ENCODE measurements at places on chromosomes 5 and 9.

- no peak for DNase-seq
Measured at GRCh38 chr5:139064613-139065012, 133.6 kb downstream of the SIL1 start.

- DNase-seq: no peak
Measured at GRCh38 chr5:69468631-69469030, 24.0 kb upstream of the OCLN start.

GRCh38 chr5:31343946-31344345, 150.5 kb downstream of the CDH6 start:
- no peak for DNase-seq

DNA sequence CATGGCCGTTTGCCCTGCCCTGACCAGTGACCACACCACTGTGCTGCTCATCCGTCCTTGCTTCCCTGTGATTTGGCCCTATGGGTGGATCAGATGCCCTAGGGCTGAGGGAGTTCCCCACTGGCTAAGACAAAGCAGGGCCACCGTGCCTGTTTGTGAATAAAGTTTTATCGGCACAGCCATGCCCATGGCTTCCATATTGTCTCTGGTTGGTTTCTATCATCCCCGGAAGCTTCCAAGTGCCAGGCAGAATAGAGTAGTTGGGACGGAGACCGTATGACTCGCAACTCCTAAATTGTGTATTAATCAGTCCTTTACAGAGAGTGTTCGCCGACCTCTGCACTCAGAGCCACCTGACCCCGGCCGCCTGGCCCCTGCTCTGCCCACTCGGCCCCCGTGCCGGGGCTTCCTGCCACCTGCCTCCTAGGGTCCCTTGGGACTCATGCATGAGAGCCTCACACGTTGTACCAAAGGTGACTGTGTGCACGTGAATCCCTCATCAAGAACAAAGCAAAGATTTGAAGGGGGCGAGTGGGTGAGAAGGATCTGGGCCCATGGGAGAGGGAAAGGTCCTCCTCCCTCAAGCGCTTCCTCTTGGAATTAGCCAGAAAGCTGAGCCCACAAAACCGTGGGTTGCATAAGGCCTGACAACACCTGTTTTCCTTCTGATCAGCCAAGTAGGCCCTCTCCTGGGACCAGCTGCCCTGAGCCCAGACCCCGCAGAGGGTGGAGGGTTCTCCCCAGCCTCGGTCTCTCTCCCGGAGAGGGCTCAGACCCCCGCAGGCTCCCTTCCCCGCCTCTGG, 11.7 kb upstream of the FCN2 start:
- DNase-seq: no peak

DNA sequence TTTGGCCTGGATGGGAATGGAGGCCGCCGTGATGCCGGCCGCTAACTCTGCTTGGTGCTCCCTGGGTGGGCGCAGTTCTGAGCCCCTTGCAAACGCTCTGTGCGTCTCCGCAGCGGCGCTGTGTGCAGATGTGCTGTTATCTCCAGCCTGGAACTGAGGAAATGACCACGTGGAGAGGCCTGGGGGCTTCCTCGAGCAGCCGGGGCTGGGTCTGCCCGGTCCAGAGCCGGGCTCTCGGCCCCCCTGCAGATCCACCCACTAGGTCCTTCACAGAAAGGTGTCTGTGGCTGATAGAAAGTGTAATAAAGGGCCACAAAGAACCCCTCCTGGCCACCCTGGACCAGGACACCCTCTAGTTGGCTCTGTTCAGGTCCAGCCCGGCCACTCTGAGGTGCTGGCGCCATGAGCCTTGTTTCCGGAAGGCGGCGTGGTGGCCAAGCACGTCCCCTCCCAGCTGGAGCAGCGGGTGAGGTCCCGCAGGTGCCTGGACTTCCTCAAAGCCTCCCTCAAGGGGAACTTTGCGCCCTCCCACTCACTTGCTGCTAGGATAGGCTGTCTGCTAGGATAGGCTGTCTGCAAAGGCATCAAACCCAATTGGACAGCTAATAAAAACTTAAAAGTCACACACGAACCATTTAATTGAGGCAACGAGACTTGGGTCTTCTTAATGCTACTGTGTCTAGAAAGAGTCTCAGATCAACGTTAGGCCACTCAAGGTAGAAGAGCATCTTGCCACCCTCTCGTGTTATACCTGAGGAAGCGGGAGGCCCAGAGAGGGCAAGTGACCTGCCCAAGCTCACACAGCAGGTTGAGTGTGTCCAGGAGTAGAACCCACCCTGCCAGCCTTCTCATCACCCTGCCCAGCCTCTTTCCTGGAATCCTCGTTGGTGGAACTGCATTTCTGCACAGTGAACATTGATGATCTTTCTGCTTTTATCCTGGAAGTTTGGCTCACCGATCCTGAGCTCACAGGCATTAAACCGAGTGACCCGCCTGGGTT, 109.3 kb upstream of the FCN2 start:
- DNase-seq: peak; percentile 40

- no peak for DNase-seq
Measured at GRCh38 chr5:78899922-78900362, 85.2 kb downstream of the ARSB start.

GRCh38 chr5:43294226-43294625, 19.0 kb downstream of the HMGCS1 start:
- DNase-seq: no peak

GRCh38 chr5:100600298-100600994, 65.3 kb downstream of the FAM174A start:
- peak; percentile 11 for DNase-seq

- DNase-seq: peak; percentile 73
Measured at GRCh38 chr9:89522261-89522958, 24.5 kb upstream of the SEMA4D start.

GRCh38 chr5:65986796-65987195, 60.4 kb downstream of the ERBIN start:
- DNase-seq: no peak

DNA sequence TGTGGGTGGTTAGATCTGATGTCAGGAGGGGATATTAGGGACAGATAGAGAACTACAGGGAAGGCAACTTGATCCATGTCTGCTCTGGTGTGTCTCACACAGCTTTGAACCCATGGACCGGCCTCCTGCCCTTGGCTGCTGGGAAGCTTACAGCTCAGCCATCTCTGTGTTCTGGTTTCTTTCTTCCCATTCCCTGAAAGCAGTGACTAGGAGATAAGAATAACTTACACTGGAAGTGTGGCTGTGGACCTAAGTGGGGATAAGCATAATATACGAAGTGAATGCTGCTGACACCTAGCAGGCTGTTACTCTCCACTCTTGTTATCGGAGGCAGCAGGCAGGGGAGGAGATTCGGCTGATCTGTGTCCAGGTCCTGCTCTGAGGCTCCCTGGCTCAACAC, 282.3 kb upstream of the TUT7 start:
- DNase-seq: no peak

DNA sequence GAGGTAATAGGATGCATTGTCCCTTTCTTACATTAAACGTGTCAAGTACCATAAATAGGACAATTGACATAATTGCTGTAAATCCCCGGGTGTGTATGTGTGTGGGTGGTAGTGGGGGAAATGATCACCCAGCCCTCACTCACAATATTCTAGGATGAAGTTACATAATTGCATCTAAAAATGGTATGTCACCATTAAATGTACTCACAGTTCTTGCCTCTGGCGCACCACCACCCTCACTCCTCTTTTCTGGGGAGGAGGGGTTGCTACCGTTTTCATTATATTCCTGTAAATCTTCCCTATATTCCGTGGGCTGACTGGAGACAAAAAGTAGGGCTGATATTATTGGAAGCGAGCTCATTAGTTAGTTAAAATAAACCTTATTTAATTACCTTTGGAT, 563.8 kb downstream of the TLR4 start:
- DNase-seq: no peak

DNA sequence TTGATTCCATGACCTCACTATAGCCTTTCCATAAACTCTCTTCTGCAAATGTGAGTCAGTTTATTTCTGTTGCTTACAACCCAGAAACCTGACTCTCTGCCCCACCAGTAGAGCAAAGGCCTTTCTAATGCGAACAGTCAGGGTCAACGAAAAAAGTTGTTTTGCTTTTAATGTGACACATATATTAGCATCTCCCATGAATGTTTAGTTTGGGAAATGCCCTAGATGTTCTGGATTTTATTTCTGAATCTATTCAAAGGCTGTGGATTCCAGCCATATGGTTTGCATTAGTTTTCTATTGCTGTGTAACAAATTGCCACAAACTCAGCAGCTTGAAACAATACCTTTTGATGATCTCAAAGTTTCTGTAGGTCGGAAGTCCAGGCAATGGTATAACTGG, 193.5 kb downstream of the GNA14 start:
- no peak for DNase-seq

DNA sequence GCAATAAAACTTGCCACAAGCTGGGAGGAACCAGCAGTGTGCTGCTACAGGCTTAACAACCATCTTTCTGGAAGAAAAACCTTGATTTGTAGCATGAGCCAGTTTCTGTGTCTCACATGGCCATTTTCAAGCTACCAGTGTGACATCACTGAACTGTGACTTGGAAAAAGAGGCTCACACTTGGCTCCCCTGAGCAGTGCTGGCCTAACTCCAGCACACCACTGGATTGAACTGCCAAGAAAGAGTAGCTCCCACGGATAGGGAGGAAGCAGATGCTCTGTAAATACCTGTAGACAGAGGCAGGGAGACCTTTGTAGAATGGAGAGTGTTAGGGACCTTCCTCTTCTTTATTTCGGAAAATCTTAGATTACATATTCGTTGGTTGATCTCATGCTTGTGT, 197.9 kb downstream of the SH3GL2 start:
- no peak for DNase-seq

GRCh38 chr9:69047371-69047770, 11.8 kb downstream of the FXN start:
- DNase-seq: peak; percentile 8

Data from inflammatory macrophage treated with lipopolysaccharide for 1 hour (primary cell).